ENCODE measurements at places on chromosomes 7 and 10. TPM values are rescaled to one million over a fixed set of nuclear protein-coding genes. Genes with fewer than 3 reads are reported as not detected.

DNA sequence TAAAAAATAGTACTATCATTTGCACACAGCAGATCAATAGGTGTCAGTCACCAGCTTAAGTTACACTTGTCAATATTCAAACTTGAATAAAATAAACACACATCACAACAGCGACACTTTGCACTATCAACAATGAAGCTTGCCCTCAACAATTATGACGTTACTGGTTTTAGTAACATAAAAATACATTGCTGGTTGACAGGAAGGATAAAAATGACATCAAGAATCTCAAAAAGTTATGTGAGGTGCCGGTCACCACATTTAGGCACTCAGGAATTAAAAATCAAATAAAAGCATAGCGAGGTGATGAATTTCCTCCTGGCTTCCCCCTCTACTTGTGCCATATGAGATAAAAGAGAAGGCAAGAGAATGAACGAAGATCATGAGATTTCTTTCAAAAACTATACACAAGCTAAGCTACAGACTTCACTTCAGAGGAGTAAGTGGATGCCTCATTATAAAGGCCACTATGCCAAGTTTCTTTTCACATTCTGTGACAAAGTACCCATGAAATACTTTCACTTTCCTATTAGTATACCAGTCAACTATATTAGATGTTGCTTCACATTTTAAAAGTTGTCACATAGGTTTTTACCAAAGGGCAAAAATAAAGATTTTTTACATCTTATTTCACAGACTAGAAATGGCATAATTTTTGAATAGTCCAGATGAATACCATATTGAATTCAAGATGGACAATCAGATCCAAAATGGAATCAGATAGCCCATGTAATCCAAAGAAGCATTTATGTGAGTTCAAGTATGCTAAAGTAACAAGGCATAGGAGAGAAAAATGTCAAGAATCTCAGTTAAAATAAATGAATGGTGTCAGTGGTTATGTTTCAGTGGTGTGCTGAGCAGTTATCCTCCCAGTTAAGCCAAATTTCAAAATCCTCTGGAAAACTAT is 3.6 kb downstream of the CCDC71L start:
- H3K4me3 ChIP-seq, result no peak overlapping the region
- no peaks in the 10 kb centered on the region for H3K36me3 ChIP-seq
- no peak for DNase-seq
- H3K4me1 ChIP-seq, result peaks cover 18% of the 10 kb centered on the region
- no peaks in the 10 kb centered on the region for H3K27me3 ChIP-seq

- H3K4me1 ChIP-seq, result no peaks in the 10 kb centered on the region
- no peaks in the 10 kb centered on the region for H3K27me3 ChIP-seq
- DNase-seq, result no peak
- no peak overlapping the region for H3K4me3 ChIP-seq
- no peaks in the 10 kb centered on the region for H3K36me3 ChIP-seq
Observed at GRCh38 chr7:94486216-94486615, 23.4 kb upstream of the CASD1 start.

- H3K27me3 ChIP-seq, result no peaks in the 10 kb centered on the region
- H3K36me3 ChIP-seq, result no peaks in the 10 kb centered on the region
- H3K4me3 ChIP-seq, result no peak overlapping the region
- peaks cover 13% of the 10 kb centered on the region for H3K4me1 ChIP-seq
- no peak overlapping the region for H3K27ac ChIP-seq
Observed at GRCh38 chr10:75297021-75297599, 61.4 kb upstream of the COMTD1 start.

DNA sequence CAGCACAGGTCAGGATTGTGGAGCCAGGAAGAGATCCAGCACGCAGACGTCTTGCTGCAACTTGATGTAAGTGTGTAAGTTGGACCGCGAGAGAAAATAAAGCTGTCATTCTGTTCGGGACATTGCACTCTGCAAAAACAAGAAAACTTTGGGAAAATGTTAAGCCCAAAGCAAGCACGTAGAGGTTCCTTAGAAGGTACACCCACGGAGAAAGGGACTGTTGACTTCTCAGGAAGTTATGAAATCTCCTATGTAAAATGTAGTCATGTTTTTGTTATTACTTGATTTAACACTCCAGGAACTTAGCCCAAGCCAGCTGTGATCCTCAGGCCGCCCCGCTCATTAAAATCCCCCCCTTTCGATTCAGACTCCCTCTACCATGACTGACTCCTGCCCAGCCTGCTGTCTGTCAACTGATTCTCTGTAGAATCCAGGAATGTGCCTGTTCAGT is 196.1 kb upstream of the TCF7L2 start:
- H3K4me3 ChIP-seq, result no peak overlapping the region
- H3K36me3 ChIP-seq, result peaks cover 5% of the 10 kb centered on the region
- H3K27ac ChIP-seq, result no peak overlapping the region
- no peak for DNase-seq
- H3K27me3 ChIP-seq, result no peaks in the 10 kb centered on the region

DNA sequence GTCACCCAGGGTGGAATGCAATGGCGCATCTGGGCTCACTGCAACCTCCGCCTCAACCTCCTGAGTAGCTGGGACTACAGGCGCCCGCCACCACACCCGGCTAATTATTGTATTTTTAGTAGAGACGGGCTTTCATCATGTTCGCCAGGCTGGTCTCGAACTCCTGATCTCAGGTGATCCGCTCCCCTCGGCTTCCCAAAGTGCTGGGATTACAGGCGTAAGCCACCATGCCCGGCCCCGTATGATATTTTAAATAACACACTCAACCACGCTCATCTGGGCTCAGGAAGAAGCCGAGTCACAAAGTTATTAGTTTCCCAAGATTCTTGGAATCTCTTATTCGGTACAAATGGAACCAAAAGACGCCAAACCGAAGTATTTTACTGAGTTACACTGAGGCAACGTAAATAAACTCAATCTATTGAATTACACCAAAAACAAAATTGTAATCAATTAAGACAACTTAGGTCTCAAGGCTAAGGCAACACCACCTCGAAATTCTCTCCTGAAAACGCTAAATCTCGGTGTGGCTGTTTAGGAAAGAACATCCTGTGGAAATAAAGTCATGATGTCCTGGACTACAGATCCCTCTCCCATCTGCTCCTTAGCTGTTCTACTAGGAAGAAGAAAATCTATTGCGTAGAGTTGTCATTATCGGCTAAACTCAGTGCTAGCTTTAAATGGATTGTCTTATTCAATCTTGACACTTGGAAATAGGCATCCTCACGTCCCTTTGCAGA is 910 bp downstream of the ARHGAP19 start:
- peak overlapping the region; percentile 92 for H3K27ac ChIP-seq
- H3K27me3 ChIP-seq, result no peaks in the 10 kb centered on the region
- DNase-seq, result no peak
- H3K36me3 ChIP-seq, result no peaks in the 10 kb centered on the region
- H3K4me1 ChIP-seq, result peaks cover 11% of the 10 kb centered on the region

- H3K4me3 ChIP-seq, result no peak overlapping the region
- H3K36me3 ChIP-seq, result no peaks in the 10 kb centered on the region
- H3K27ac ChIP-seq, result no peak overlapping the region
- no peaks in the 10 kb centered on the region for H3K27me3 ChIP-seq
Observed at GRCh38 chr10:124677293-124677699, 66.9 kb downstream of the FAM53B start.

DNA sequence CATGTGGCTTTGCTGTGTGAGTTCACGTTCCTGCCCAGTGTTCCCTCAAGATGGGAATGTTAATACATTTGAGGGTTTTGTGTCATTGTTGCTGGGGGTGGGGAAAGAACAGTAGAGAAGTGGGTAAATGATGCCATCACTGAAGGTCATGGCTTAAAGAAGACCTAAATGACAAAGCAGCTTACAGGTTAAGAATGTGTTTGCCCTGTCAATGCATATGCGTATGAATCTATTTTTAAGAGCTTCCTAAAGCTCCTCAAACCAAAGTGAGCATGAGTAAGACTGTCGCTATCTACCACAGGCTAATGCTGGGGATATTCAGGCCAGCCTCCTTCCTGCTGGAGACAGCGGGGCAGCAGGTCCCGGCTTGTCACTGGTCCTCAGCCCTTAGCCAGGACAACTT is 162.9 kb downstream of the CREB5 start:
- H3K36me3 ChIP-seq, result no peaks in the 10 kb centered on the region
- no peak overlapping the region for H3K4me3 ChIP-seq
- no peak overlapping the region for H3K27ac ChIP-seq
- DNase-seq, result no peak
- no peaks in the 10 kb centered on the region for H3K4me1 ChIP-seq
- peaks cover 80% of the 10 kb centered on the region for H3K27me3 ChIP-seq

DNA sequence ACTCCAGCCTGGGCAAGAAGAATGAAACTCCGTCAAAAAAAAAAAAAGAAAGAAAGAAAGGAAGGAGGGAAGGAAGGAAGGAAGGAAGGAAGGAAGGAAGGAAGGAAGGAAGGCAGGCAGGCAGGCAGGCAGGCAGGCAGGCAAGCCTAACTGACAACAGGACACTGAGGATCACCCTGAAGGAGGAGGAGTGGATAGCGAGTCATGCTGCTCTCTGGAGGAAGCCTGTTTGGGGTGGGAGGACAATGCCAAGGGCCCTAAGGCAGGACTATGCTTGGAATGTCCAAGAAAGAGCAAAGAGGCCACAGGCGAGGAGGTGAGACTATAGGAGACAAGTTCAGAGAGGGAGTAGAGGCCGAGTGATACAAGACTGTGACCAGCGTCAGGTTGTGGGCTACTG is 107.0 kb upstream of the PARD3 start:
- H3K4me1 ChIP-seq, result no peaks in the 10 kb centered on the region
- H3K36me3 ChIP-seq, result no peaks in the 10 kb centered on the region
- DNase-seq, result no peak

DNA sequence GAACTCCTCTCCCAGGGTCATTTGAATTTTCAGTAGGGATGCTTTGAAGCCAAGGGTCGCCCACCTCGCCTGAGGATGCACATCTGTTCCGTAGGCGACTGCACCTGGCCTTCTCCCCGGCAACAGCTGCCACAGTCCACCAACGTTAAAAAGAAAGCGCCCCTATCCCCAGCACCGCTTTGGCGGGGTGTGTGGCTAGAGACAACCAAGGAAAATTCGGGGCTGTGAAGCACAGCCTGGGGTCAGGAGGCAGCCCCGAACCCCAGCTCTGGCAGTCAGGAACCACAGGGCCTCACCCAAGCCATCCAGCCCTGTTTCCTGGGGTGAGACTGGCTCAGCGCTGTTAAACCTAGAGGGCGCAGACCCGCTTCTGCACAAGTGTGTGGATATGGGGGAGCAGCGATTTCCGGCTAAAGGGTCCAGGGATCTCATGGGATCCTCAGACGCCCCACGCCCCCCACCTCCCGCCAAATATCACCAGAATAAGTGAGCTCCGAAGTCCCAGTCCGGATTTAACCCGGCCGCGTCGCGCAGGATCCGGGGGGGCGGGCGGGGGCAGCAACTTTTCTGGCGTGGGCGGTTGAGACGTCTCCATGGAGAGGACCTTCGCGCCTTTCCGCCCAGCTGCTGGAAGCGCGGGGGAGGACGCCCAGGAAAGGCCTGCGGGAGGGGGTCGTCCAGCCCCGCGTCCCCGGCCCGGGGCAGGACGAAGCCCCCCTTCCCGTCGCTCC is 822 bp downstream of the ZC3HAV1L start:
- H3K27ac ChIP-seq, result peak overlapping the region; percentile 94
- DNase-seq, result no peak
- H3K36me3 ChIP-seq, result peaks cover 30% of the 10 kb centered on the region
- peak overlapping the region; percentile 90 for H3K4me3 ChIP-seq
- no peaks in the 10 kb centered on the region for H3K27me3 ChIP-seq

GRCh38 chr10:132858121-132859081 is 72.5 kb upstream of the NKX6-2 start:
- H3K4me3 ChIP-seq, result no peak overlapping the region
- no peaks in the 10 kb centered on the region for H3K36me3 ChIP-seq
- no peaks in the 10 kb centered on the region for H3K27me3 ChIP-seq
- H3K4me1 ChIP-seq, result no peaks in the 10 kb centered on the region
- H3K27ac ChIP-seq, result no peak overlapping the region

The BMI1 gene
- 81.1 TPM for total RNA-seq

The DIP2C gene
- total RNA-seq, result 15.4 TPM

Data from HCT116 (cell line).